Left cardiac atrium (tissue), 4 donors: ENCODE measurements at places on chromosomes 7 and 10. TPM values are rescaled to one million over a fixed set of nuclear protein-coding genes. Genes with fewer than 3 reads are reported as not detected.

Gene SORCS1
- total RNA-seq, result 4.2 TPM

Gene PRKAR2B
- total RNA-seq, result 52.2 TPM

Gene MARCHF5
- 34.3 TPM for total RNA-seq

Gene CLDN3
- total RNA-seq, result not detected

Gene CFAP70
- total RNA-seq, result 1.7 TPM

Gene NRCAM
- total RNA-seq, result 3.4 TPM
